ENCODE measurements at places on chromosomes 11 and 22.

GRCh38 chr11:2686360-2687222 is 13.2 kb downstream of the KCNQ1OT1 start:
- DNase-seq, result no peak

- no peak for DNase-seq
Observed at GRCh38 chr11:41309111-41309522, 150.3 kb downstream of the LRRC4C start.

DNA sequence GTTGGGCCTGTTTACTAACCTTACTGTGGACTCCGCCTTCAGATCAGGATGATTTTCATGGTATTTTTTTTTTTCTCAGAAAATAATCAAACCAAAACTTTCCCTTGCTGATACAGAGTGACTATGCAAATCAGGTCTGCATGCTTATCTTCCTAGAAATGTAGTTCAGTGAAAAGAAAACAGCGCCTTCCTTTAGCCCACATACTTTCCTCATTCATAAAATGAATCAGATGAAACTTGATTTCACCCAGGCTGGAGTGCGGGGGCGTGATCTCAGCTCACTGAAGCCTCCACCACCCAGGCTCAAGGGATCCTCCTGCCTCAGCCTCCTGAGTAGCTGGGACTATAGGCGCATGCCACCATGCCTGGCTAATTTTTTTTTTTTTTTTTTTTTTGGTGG is 26.0 kb downstream of the ZNRF3 start:
- DNase-seq, result no peak

DNA sequence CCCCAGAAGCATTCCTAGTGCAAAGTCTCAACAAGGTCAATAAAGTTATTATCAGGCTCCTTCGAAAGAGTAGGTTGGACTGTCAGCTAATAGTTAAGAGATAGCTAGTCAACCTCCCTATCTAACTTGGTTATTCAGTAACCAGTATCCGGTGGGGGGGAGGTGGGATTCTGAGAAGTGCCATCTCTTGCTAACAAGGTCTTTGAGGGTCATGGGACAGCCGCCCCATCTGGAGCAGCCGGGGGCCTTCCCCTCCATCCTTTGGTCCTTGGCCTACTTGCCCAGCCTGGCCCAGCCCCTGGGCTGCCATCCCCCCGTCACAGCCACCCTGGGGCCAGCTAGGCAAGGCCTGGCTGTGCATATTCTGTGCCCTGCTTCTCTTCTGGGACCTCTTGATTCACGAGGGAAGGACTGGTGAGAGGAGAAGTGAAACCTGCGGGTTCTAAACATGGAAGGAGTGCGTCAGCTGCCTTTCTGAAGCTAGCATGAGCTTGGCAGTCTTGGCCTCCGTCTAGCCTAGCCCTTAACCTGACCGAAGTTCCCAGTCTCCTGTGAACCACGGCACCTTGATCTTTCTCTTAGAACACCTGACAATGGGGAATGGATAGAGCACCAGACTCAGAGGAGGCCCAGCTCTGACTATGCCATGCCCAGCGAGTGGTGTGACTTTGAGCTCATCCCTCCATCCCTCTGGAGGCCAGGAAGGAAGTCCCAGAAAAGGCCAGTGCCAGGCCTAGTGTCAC is 9.3 kb downstream of the SLC37A2 start:
- DNase-seq, result no peak

DNA sequence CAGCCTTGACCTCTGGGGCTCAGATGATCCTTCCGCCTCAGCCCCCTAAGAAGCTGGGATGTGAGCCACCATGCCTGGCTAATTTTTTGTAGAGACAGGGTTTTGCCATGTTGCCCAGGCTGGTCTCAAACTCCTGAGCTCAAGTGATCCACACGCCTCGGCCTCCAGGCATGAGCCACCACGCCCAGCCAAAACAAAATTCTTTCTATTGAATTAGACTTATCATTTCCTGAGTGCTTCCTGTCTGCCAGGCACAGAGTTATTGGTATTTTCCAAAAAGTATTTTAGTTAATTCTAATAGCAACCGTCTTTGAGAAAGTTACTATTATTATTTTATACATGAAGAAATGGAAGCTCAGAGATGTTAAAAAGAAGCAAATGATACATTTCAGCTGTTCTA is 61.4 kb upstream of the LMO2 start:
- no peak for DNase-seq

DNA sequence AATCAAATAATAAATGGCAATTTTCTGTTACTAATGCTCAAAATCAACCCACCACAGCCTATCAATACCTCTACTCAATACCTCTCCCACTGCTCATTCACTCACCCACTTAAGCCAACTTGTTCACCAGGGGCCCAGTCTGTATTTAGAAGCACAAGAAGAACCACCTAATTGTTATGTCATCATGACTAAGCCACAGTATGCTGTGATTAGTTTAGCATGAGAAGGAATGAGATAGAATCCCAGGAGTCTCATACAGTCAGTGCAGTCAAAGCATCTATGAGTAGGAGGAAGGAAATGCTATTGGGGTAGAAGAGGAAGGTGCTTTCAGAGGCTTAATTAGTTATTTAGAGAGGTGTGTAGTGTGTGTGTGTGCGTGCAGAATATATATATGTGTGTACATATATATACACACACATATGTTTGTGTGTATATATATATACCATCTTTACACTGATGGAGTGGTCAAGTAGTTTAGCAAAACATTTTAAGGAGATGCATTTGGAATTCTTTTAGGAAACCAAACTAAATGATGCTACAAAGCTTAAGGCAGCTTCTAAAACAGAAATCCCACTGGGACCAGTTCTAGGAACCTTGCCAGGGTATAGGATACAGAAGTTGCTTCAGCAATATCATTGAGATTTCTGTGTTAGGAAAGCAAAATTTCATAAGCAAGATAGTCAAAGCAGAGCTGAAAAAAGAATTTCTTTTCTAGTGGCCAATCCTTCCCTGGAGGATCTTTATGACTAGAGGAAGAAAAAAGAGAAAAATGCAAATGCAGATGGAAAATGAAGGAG is 27.5 kb downstream of the KCNA4 start:
- DNase-seq, result no peak

DNA sequence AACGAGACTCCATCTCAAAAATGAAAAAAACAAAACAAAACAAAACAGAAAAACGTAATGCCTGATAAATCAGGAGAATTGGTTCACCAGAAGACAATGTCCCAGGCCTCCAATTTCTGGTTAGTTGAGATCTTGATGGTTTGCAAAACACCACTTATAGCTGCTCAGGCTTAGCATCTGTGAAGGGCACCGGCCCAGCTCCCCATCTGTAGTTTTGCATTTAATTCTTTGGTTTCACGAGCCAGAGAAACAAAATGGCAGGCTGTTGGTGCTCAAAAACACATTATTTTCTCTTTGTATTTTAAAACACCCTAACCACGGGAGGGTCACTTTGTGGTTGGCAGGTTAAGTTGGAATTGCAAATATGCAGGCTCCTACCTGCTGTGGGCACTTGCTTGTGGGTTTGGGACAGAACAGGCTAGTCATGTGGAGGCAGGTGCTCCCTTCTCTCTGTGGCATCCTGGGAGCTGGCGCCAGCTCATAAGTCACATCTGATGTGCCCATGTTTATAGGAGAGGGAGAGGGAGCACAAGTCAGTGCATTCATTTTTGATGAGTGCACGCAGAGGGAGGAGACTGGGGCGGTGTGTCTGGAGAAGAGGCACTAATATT is 145.9 kb downstream of the CEP164 start:
- no peak for DNase-seq

GRCh38 chr22:19231986-19232385 is 53.5 kb upstream of the SLC25A1 start:
- no peak for DNase-seq

Measured in SJSA1 (cell line).